ENCODE measurements at places on chromosomes 6 and 20. TPM values are rescaled to one million over a fixed set of nuclear protein-coding genes. Genes with fewer than 3 reads are reported as not detected.

DNA sequence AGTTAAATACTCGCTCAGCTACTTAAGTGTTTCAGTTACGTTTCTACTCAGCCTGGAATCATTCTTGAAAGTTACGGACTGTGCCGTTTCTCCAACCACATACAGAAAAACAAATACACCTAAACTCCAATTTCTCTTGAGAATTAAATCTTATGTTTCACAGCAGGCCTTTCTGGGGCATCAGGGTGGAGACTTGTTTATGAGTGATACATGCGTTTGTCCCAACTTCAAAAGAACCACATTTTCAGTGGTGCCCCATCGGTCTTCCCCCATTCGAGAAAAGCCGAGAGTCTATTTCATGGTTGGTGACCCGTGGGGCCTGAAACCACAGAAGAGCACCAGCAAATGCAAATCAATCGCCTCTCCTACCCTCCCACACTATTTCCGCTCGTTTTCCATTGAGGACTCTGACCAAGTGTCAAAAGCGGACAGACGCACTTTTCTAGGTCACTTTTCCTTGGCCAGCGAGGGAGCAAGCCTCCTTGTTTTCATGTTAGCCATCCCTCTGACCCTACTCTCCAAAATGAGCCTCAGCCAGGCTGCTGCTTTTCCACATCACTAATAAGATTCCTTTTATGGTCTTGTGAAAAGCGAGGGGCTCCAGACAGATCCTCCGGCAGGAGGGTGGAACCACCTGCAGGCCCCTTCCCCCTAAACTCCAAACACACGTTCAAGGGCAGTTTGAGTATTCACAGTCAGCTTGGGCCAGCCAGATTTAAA is 3.1 kb downstream of the JAG1 start:
- no peak for DNase-seq

DNA sequence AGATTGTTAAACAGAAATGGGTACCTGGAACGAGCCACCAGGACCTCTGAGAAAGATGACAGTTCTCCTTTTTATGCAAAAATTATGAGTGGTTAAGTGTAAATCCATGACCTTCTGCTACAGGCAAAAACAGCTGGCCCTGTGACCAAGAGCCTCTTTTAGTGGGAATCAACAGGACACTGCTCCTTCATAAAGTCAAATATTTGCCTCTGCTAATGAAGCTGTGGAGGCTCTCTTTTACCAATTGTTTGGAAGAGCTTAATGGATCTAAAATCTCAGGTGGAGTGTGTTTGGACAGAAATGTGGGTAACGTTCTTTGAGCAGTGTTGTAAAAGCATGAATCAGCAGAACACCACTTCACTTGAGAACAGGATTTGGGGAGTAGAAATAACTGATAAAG is 117.5 kb upstream of the PCSK2 start:
- DNase-seq: no peak

- no peak for DNase-seq
Observed at GRCh38 chr6:48764286-48765044, 653.5 kb upstream of the PTCHD4 start.

- no peak for DNase-seq
Observed at GRCh38 chr20:4490045-4490444, 231.7 kb upstream of the PRND start.

- no peak for DNase-seq
Observed at GRCh38 chr6:106745197-106745770, 115.9 kb downstream of the QRSL1 start.

GRCh38 chr20:50196248-50196647 is 5.6 kb downstream of the CEBPB start:
- DNase-seq: no peak

DNA sequence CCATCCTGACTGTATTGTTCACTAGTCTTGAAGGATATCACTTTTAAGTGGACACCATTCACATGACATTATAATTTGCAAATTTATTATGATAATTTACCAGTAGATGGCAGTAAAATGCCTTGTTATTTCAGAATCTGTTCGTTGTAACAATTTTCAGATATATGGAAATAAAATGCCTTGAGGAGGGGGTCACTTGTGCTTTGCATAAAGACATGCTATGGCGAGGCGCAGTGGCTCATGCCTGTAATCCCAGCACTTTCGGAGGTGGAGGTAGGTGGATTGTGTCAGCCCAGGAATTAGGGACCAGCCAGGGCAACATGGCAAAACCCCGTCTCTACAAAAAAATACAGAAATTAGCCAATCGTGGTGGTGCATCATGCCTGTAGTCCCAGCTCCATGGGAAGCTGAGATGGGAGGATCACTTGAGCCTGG is 9.0 kb upstream of the NCOA6 start:
- no peak for DNase-seq

DNA sequence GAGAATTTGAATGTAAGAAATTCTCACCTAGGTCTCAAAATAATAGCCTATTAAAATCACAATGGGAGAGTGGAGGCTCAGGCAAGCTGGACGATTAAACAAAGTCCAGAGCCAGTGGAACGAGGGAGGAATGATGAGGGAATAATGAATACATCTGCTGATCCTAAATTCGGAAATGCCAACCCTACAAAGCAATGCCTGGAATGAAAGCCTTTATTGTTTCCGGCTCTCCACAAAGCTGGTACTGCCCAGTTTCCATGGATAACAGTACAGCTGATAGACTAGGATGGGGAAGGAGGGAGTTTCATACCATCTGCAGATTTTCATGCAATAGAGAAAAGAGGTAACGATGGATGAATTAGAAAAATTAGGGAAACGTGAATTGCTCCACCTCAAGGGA is 356.1 kb downstream of the CBLN4 start:
- DNase-seq: no peak

- DNase-seq: no peak
Observed at GRCh38 chr6:157080986-157081391, 242.3 kb downstream of the TMEM242 start.

- no peak for DNase-seq
Observed at GRCh38 chr6:715709-716491, 23.0 kb upstream of the EXOC2 start.

- DNase-seq: no peak
Observed at GRCh38 chr20:16752082-16752481, 3.9 kb downstream of the OTOR start.

DNA sequence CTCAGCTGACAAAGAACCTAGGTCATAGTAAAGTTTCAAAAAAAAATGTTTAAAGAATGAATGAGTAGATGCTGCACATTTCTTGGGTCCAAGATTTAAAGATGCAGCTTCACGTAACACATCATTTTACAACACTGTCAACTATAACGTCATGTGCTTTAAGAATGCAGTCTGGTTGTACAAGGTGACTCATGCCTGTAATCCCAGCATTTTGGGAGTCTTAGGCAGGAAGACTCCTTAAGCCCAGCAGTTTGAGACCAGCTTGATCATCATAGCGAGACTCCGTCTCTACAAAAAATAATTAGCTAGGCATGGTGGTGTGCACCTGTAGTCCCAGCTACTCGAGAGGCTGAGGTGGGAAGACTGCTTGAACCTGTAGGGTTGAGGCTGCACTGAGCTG is 21.9 kb downstream of the SLC17A5 start:
- no peak for DNase-seq

GRCh38 chr20:22052025-22052650 is 346.7 kb downstream of the PAX1 start:
- no peak for DNase-seq

GRCh38 chr6:157120534-157121232 is 202.6 kb downstream of the TMEM242 start:
- DNase-seq: no peak

- DNase-seq: no peak
Observed at GRCh38 chr20:52305858-52306257, 114.3 kb upstream of the ZFP64 start.

DNA sequence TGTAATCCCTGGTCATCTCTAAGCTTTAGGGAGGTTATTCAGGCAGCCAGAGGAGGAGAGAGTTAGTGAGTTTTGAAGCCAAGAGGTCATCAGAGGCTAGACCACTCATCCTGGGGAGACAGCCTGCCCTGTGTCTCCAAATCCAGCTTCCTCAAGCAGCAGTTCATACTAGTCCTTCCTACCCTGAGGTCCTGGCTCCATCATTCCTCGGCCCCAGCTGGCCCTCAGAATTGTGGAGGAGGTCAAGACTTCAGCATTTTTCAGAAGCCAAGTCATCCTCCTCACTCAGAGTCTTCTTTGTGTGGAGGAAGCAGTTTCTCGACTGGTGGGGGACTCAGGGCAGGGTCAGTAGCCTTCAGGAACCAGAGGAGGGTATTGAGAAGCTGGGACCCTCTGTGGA is 12.4 kb upstream of the KIAA1755 start:
- peak; percentile 78 for DNase-seq

- DNase-seq: no peak
Observed at GRCh38 chr20:63483834-63484233, 11.4 kb upstream of the KCNQ2 start.

GRCh38 chr6:45148278-45148677 is 179.9 kb upstream of the RUNX2 start:
- no peak for DNase-seq

- no peak for DNase-seq
Observed at GRCh38 chr6:11495565-11496145, 41.9 kb upstream of the TMEM170B start.

- no peak for DNase-seq
Observed at GRCh38 chr6:155341130-155341828, 27.0 kb upstream of the TFB1M start.

- DNase-seq: no peak
Observed at GRCh38 chr6:151639750-151640149, 145.9 kb downstream of the CCDC170 start.

DNA sequence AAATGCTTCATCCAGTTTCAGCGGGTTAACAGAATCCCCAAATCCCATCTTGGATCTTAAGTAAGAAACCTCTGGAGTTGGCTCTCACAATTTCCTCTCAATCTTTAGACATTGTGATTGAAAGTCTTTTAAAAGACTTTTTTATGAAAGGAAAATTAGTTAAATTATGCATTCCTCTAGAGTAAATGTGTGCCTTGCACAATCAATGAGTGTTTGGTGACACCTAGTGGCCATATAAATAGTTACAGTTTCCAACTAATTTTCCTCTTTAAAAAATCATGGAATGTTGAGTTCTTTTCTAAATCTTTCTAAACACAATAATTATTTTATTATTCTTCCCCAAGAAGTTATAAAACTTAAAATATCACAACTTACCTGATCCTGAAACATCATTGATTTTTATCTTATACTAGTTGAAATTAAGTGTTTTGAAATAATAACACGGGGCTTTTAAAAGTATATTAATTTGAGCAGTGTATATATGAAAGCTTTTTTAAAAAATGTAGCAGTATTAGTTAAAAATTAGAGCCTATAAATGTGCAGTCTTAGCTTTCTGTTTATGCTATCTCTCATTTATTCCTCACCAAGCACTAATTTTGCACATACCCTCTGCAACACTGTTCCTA is 66.4 kb downstream of the PKHD1 start:
- DNase-seq: no peak

The ADTRP gene
- total RNA-seq: 1.5 TPM

The F13A1 gene
- total RNA-seq: not detected

The SIM1 gene
- 1.7 TPM for total RNA-seq

The GSTA2 gene
- not detected for total RNA-seq

The TP53RK gene
- 30.4 TPM for total RNA-seq

The HBS1L gene
- total RNA-seq: 78.6 TPM

The SPACA1 gene
- total RNA-seq: not detected

The PGC gene
- total RNA-seq: not detected

The RFX6 gene
- total RNA-seq: not detected

The BTN3A1 gene
- 11.2 TPM for total RNA-seq

The COX7A2 gene
- 187 TPM for total RNA-seq

The VWA7 gene
- total RNA-seq: 0.13 TPM
